ENCODE measurements at places on chromosomes 3 and 15.

- DNase-seq: no peak
Measured at GRCh38 chr3:65291448-65292125, 603.8 kb upstream of the ADAMTS9 start.

- DNase-seq: no peak
Measured at GRCh38 chr3:125594581-125595011, 701 bp downstream of the OSBPL11 start.

GRCh38 chr3:16482770-16483531 lies 30.5 kb downstream of the RFTN1 start:
- no peak for DNase-seq

DNA sequence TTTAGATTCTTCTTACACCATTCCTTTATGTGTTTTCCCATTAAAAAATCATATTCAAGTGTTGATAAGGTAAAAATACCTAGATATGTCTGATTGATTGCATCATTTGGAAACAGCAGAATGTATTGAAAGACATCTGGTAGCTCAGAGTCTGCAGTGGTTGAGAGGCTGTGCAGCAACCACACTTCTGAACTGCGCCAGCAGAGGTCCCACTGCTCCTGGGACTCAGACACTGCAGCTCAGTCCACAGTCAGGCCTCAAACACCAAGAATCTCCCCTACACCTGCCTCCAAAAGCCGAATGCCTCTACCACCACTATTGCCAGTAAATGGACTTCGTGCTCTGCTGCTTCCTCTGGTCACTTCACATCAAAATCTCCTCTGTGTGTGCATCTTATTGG lies 176.9 kb upstream of the LMCD1 start:
- DNase-seq: no peak

DNA sequence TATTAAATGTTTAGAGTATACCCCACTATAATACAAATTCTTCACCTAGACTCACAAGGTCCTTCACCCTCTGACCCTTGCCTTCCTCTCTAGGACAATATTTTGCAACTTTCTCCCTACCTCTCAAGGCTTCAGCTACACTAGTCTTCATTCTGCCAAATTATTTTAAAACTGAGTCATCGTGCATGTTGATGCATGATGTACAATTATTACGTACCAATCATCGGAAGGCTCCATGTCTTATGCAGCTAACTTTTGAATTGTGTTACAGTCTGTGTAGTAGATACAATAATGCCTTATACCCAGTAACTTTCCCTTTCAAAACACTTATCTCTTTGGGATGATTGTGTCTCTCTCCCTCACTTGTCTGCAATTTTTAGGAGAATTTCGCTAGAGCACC lies 98.5 kb upstream of the ROBO2 start:
- DNase-seq: no peak

GRCh38 chr15:38671675-38672254 lies 107.2 kb upstream of the RASGRP1 start:
- no peak for DNase-seq

All from stimulated activated CD4-positive, alpha-beta T cell treated with anti-CD3 and anti-CD28 coated beads, Interleukin-12 subunit alpha, Interleukin-12 subunit beta, amount 100 ng/mL, for 24 hours (primary cell).